Natural killer cell treated with Interleukin-12 subunit alpha and Interleukin-12 subunit beta and Interleukin-15 and Interleukin-18, amount 100 ng/mL, for 72 hours (primary cell): ENCODE measurements at places on chromosomes 7 and 10. TPM values are rescaled to one million over a fixed set of nuclear protein-coding genes. Genes with fewer than 3 reads are reported as not detected.

DNA sequence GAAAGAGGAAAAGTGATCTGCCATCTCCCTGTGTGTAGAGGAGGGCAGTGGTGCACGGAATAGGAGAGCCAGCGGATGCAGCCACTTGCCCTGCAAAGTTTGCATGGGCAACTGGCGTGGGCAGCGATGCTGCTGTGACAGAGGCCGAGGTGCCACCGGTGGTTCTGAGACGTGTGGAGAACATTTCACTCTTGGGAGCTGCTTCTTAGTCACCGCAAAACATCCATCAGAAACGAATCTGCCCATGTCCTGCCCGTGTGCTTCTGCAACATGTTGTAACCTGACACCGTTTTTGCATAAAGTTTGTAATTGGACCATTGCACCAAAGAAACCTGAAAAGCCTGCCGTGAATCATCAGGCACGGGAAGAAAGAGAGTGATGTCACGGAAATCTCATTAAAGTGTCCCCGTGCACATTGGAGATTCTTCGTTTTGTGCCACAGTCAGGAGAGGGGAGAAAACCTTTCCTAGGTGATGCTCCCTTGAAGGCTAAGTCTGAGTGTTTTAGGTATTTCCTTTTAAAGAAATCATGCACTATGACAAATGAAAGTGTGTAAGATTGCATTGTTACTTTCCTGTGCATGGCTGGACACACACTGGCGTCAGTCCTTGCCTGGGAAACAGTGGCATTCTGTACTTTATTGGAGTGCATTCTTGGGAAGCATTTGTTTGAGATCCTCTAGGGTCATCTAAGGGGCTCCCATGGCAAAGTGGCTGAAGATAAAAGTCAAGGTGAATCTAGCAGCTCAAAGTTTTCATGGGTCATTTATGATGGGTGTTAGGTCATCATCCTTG is 302.6 kb downstream of the KLF6 start:
- no peak overlapping the region for H3K27ac ChIP-seq
- H3K36me3 ChIP-seq, result no peaks in the 10 kb centered on the region

DNA sequence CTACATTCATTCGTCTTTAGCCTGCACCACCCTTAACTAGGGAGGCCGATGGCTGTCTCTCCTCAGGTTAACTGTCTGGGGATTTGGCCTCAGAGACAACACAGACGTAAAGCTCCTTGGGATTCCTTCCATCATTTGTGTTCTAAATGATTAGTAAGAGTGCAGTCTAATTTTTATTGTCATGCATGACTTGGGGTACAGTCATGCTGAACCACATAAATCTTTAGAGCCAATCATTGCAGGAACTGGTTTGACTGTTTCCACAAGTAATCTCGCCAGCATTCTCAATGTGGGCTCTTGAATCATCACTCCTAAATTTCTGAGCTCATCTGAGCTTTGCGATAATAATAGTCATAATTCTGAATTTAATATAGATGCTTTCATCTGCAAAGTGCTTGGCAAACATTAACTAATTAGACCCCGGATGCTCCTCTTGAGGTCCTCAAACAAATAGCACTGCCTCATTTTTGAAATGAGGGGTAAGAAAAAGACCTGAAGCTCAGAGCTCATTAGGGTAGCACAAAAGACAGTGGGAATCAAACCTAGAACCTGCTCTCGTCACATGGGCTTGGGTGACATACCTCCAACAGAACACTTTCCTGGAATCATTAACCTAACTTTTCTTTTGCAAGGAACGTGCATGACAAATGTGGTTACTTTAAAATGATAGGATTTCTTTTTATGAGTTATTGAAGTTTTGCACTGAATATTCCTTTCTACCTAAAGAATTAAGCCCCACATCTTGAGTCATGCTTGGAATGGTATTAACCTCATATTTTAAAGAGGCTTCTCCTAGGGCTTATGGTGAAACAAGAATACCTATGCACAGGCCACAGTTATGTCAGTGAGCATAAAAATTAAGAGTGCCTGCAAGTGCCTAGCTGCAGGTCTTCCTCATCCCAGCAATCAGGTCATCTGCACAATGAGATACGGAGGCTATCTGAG is 118.9 kb upstream of the NRP1 start:
- peaks cover 7% of the 10 kb centered on the region for H3K36me3 ChIP-seq
- no peaks in the 10 kb centered on the region for H3K4me1 ChIP-seq
- no peak for DNase-seq
- no peak overlapping the region for H3K4me3 ChIP-seq
- peaks cover 20% of the 10 kb centered on the region for H3K27me3 ChIP-seq
- no peak overlapping the region for H3K27ac ChIP-seq

DNA sequence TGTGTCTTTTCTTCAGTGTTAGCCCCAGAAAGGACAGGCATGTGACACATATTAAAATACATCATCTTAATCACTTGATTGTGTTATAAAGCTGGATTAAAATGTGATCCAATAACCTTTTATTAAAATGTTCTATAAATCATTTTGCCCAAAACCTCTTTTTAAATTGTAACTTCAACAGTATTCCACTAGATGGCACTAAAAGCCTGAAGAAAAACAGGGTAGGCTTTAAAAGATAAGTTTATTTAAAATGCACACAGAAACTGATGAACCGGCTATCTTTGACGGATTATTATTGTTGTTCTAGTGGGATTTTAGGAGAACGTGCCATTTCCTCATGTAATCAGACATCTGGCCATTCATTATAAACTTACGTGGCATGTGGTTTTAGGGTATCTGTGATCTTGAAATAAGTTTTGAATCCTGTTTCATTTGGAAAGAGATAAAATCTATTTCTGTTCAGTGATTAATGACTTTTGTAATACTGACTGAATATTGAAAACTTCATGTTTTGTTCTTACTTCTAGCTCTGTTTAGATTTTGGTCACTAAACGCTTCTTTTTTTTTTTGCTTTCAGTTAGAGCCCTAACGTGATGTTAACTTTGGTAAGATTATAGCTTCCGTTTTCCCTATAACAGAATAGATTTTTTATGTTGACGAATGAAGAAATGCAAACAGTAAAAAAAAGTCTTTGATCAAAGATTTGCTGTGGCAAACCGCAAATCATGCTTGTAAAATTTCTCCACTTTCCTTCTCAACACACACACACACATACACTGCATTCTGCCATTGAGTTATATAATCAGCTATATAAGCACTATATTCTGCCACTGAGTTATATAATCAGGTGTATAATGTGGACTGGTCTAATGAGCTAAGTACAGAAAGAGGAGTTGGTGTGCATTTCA is 13.6 kb downstream of the VPS50 start:
- H3K4me1 ChIP-seq, result no peaks in the 10 kb centered on the region
- no peak for DNase-seq
- no peaks in the 10 kb centered on the region for H3K27me3 ChIP-seq
- no peaks in the 10 kb centered on the region for H3K36me3 ChIP-seq
- H3K27ac ChIP-seq, result no peak overlapping the region
- peak overlapping the region; percentile 34 for H3K4me3 ChIP-seq

DNA sequence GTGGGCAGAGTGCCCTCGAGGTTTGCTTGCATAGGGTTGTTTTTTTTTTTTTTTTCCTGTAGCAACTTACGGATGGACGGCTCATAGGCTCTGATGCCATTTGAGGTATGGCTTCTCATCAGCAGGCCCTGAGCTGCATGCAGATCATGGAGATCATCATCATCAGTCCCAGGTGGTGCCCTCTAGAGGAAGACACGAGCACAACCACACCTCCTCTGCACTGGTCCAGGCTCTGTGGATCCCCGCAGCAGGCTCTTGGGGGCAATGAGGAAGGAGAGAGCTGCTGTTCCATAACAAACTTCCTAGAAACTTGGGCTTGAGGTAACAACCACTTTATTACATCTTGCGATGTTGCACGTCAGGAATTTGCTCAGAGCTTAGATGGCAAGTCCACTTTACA is 132.7 kb upstream of the CXCL12 start:
- no peaks in the 10 kb centered on the region for H3K4me1 ChIP-seq
- no peak overlapping the region for H3K4me3 ChIP-seq
- H3K36me3 ChIP-seq, result no peaks in the 10 kb centered on the region
- H3K27ac ChIP-seq, result no peak overlapping the region

DNA sequence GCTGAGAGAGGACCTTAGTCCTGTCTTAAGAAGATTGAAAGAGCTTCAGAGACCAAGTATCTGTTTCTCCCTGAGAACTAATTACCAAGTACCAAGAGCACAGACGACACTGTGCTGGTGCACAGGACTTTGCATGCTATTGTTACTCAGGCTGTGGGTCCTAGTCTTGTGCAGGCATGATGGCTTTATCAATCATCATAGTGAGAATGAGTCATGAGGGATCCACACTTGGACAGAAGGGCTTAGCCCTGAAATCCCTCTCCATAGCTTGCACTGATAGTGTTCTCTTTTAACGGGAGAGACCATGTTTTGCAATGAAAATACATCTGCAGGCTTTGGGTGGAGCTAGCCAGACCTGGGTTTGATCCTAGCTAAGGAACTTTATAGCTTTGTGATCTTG is 93.3 kb downstream of the SORCS3 start:
- no peaks in the 10 kb centered on the region for H3K4me1 ChIP-seq
- no peak overlapping the region for H3K27ac ChIP-seq
- peaks cover 14% of the 10 kb centered on the region for H3K27me3 ChIP-seq
- H3K36me3 ChIP-seq, result no peaks in the 10 kb centered on the region
- DNase-seq, result no peak

DNA sequence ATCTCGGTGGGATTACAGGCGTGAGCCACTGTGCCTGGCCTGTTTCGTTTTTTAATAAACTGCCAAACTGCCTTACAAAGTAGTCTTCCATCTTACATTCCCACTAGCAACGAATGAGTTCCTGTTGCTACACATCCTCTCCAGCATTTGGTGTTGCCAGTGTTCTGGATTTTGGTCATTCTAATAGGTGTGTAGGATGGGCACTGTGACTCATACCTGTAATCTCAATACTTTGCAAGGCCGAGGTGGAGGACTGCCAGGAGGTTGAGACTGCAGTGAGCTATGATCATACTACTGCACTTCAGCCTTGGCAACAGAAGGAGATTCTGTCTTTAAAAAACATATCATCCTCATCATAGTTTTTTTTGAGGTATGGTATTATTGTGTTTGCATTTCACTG is 21.4 kb upstream of the RSBN1L start:
- no peaks in the 10 kb centered on the region for H3K4me1 ChIP-seq
- no peak overlapping the region for H3K4me3 ChIP-seq
- H3K27me3 ChIP-seq, result no peaks in the 10 kb centered on the region
- H3K36me3 ChIP-seq, result no peaks in the 10 kb centered on the region

DNA sequence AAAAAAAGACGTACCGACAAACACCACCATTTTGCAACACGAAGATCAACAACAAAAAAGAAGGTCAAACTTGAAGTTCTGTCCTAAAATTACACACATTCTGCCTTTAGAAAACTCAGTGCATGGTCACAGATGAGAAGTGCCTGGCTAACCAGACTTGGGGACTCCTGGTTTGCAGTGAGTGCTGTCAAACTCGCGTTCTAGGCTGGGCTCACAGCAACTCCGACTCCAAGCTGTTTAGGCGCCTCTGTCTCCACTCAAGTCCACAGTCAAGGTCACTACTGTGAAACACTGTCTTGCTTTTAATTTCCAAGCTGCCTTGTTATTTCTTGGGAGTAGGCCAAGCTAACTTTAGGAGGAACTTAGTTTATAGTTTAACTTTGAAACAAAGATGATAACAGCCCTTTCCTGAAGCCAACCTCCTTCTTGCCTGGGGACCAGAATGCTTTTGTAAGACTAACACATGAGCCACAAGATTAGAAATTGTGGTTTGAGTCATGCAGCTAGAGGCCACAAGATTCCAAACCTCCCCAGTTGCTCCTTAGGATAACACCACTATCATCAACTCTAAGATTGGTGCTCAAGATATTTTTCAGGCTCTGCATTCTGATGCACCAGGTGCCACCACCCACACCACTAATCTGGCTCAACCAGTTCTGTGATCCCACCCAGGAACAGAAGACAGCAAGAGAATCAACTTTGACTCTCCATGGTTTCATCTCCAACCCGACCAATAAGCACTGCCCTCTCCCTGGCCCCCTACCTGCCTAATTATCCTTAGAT is 1.1 kb upstream of the DNAAF5 start:
- no peaks in the 10 kb centered on the region for H3K27me3 ChIP-seq
- H3K4me3 ChIP-seq, result peak overlapping the region; percentile 71
- peak overlapping the region; percentile 42 for H3K27ac ChIP-seq

DNA sequence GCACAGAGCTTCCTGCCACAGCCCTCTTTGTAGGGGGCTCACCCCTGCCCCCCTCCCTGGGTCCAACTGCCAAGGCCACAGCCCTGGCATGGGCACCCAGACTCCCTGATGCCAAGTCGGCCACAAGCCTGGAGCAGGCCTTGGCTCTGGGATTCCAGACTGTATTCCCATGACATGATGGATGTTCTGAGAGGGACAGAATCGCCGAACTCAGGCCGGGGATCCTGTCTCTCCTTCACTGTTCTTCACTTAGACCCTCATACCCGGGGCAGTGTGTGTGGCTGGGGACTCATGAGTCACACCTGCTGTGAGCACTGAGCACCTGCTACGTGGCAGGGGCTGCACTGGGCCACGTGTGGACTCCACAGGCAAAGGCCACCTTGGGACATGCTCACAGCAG is 7.9 kb downstream of the CALML5 start:
- no peak overlapping the region for H3K27ac ChIP-seq
- peak; percentile 39 for DNase-seq
- no peaks in the 10 kb centered on the region for H3K36me3 ChIP-seq
- no peaks in the 10 kb centered on the region for H3K4me1 ChIP-seq

GRCh38 chr10:59793919-59794318 is 40.7 kb upstream of the MRLN start:
- H3K36me3 ChIP-seq, result peaks cover 32% of the 10 kb centered on the region
- H3K27ac ChIP-seq, result no peak overlapping the region
- peaks cover 19% of the 10 kb centered on the region for H3K4me1 ChIP-seq
- no peak overlapping the region for H3K4me3 ChIP-seq
- no peaks in the 10 kb centered on the region for H3K27me3 ChIP-seq

- H3K27me3 ChIP-seq, result no peaks in the 10 kb centered on the region
- H3K27ac ChIP-seq, result no peak overlapping the region
- H3K4me1 ChIP-seq, result no peaks in the 10 kb centered on the region
- DNase-seq, result no peak
Observed at GRCh38 chr7:11336432-11336831, 362.8 kb downstream of the PHF14 start.

DNA sequence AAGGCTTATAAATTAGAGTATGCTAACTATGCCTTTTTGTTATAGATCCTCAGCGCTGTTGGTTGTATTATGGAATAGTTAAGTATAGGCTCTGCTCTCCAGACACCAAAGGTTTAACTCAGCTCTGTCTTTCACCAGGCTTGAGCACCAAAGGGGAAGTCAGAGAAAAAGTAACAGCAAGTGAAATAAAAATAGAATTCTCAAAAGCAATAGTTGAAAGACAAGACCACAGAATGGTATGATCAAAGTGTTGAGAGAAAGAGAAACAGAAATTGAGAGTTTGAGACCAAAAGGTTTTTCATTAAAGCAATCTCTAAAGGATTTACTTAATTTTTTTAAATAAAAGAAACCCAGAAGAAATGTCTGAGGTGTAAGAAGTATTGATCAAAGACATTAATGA is 529.8 kb upstream of the C7orf33 start:
- no peak for DNase-seq
- H3K36me3 ChIP-seq, result no peaks in the 10 kb centered on the region
- H3K4me1 ChIP-seq, result no peaks in the 10 kb centered on the region
- no peak overlapping the region for H3K4me3 ChIP-seq
- H3K27ac ChIP-seq, result no peak overlapping the region
- no peaks in the 10 kb centered on the region for H3K27me3 ChIP-seq

Gene AQP1
- total RNA-seq, result not detected

Gene PRKAR2B
- 0.57 TPM for total RNA-seq

Gene GJD4
- not detected for total RNA-seq
